ENCODE measurements at places on chromosomes 1 and 21.

GRCh38 chr1:159200769-159201168 lies 3.9 kb upstream of the ACKR1 start:
- no peak for DNase-seq

- no peak for DNase-seq
Measured at GRCh38 chr1:223155153-223155552, 12.1 kb upstream of the TLR5 start.

DNA sequence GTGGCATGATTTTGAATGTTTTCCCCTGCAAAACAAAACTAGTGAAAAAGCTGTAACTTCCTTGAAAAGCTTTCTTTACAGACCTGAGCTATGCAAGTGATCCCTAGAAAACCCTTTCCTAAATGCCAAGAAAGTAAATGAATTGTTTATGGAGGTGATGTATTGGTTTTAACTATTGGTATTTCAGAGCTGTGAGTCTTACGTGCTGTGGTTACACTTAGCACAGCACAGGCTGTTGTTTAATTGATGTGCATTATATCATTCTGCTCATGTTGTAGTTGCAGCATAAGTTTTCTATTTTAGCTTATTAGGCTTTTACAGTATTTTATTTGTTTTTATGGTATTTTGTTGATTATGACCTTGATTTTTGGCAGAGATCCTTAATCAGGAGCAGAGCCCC lies 74.1 kb upstream of the DYNLT5 start:
- no peak for DNase-seq

DNA sequence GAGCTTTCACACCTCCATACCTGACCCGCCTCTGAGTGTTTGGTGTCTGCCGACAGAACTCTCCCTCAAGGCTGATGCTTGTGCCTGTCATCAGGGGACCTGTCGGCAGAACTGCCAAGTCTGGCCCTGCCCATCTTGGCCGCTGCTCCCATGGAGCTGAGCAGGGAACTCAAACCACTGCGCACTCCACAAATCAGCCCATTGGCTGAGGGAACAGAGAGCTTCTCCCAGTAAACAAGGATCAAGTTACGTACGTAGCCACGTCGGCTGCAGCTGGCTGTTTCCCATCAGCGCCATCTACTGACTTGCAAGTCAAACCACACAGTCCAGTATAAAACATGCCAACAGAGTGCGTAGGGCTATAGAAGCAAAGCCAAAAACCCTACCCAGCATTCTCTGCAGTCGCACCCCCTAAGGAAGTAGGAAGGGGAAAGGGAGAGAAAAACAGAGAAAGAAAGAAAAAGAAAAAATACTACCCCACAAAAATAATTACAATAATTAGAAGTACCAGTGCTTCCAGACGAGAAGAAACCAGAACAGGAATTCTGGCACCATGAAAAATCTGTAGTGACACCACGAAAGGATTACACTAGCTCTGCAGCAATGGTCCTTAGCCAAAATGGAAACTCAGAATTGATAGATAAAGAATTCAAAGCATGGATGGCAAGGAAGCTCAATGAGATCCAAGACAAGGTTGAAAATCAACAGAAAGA lies 13.1 kb downstream of the KRTAP13-1 start:
- no peak for DNase-seq

DNA sequence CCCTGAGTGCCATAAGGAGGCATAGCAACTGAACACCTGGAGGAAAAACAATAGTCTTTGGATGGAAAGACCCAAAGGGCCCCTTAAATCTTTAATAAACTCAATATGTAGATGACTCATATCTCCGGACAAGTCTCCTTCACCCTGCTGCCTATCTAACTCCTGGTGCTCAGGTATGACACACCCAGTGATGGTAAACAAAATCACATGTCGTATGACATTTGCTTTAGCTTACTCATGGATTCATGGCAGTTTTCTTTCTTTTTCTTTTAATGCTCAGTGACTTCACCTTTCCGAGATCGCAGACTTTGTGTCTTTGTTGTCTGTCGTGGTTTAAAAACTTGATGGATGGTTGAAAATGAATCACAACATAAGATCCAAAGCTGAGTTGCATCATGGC lies 208.5 kb upstream of the PROX1 start:
- DNase-seq, result no peak

DNA sequence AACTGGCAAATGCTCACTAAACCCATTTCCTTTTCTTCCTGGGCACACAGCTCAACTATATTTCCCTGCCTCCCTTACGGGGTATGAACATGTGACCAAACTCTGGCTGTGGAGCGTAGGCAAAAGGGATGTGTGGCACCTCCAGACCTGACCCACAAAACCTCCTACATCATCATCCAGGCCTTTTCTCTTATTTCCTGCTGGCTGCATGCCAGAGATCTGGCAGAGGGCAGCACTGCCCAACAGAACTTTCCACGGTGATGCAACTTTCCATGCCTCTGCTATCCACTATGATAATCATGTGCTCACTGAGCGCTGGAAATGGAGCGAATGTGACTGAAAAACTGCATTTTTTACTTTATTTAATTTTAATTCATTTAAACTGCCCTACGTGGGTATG lies 99.6 kb upstream of the CACNA1E start:
- no peak for DNase-seq

- DNase-seq, result no peak
Measured at GRCh38 chr1:242522996-242523718, 1.3 kb downstream of the PLD5 start.

- no peak for DNase-seq
Measured at GRCh38 chr1:180997843-180998504, 24.7 kb downstream of the STX6 start.

DNA sequence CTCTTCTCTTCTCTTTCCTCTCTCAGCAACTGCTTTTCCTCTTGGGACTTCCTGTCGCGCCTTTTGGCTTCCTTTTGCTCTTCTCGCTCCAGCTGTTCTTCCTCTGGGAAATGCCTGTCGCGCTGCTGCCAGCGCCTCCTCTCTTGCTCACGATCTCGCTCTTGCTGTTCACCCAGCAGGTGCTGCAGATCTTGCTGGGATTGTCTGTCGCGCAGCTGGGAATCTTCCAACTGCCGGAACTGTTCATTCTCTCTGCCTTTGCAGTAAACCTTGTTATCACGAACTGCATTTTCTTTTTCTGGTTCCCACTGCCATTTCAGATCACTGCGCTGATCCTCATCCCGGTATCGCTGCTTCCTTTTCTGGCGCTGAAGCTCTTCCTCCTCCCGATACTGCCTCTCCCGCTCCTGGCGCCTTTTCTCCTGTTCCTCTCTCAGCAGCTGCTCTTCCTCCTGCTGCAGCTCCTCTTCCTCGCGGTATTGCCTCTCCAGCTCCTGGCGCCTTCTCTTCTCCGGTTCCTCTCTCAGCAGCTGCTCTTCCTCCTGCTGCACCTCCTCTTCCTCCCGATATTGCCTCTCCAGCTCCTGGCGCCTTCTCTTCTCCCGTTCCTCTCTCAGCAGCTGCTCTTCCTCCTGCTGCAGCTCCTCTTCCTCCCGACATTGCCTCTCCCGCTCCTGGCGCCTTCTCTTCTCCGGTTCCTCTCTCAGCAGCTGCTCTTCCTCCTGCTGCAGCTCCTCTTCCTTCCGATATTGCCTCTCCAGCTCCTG lies 5.8 kb downstream of the TCHH start:
- peak; percentile 6 for DNase-seq

GRCh38 chr1:229886636-229887035 lies 180.4 kb upstream of the GALNT2 start:
- no peak for DNase-seq

DNA sequence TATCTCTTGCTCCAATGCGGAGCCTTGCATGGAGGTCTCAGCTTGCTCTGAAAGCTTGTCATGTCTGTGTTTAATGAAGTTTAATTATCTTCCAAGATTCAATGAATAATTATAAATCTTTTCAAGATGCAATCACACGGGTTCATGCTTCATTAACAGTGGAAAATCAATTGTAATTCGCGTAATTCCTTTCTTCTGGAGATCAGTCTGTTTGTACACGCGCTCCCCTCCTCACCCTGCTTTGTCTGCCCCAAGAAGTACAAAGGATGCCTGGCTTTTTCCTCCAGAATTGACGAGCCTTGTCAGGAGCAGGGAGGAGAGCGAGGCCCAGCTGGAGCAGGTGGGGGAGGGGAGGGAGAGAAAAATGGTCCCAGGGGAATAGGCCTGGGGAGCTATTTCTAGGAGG lies 65.0 kb upstream of the DISP3 start:
- no peak for DNase-seq

DNA sequence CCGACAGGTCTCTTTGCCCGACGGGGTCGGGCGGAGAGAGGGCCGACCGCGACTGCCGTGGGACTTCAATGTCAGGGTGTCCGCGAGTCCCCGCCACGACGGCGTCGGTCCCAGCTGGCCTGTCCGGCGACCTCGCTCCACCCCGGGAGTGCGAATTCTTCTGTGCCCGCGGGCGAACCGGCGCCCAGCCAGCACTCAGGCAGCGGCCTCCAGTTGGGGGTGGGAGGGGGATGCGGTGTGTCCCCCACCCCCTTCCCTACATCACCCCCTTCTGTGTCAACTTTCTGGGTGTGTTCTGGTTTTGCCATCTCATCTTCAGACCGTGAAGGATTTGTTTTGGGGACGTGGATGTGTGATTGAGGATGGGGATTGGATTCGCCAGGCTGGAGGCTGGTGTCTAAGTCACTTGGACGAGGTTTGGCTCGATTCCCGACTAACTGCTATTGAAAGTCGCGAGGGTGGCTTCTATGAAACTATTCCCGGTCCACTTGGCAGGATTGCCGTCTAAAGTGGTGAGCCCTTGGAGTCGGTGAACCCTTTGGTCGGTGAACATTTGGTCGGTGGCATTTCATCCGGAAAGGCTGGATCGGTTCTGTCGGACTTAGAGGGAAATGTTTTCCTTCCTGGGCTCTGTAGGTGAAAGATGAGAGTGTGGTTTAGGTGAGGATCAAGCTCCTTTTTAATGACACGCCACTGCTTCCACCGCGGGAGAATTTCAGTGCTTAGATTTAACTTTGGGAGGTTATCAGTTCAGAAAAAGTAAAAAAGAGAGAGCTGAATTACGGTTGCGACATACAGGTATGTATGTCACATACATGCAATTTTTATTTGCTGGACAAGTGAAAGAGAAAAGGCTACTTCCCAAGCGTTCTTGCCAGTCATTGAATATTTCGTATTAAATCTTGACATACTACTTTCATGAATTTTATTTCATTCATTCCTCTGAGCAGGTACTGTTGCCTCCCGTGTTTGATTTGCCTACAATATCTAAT lies 771 bp downstream of the ABCD3 start:
- peak; percentile 24 for DNase-seq

DNA sequence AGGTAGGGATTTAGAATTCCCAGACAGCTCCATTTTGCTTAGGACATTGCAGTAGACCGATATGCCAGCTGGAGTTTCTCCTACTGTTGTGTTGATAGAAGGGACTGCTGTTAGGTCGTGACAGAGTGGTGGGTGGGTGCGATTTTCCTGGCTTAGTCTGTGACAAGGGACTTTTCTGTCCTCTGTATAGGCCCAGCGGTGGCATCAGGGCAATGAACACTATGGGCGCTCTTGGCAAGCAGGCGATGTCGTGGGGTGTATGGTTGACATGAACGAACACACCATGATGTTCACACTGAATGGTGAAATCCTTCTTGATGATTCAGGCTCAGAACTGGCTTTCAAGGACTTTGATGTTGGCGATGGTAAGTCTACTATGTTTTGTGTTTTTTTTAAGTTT lies 321.8 kb downstream of the ZP4 start:
- DNase-seq, result no peak

- no peak for DNase-seq
Measured at GRCh38 chr1:58588396-58588795, 11.3 kb upstream of the TACSTD2 start.

GRCh38 chr21:45266518-45267389 lies 20.9 kb downstream of the POFUT2 start:
- no peak for DNase-seq

- no peak for DNase-seq
Measured at GRCh38 chr1:116451702-116452101, 78.7 kb downstream of the ATP1A1 start.

- DNase-seq, result no peak
Measured at GRCh38 chr1:19967808-19968207, 11.6 kb downstream of the PLA2G2A start.

GRCh38 chr1:211703812-211704537 lies 28.6 kb upstream of the NEK2 start:
- no peak for DNase-seq

DNA sequence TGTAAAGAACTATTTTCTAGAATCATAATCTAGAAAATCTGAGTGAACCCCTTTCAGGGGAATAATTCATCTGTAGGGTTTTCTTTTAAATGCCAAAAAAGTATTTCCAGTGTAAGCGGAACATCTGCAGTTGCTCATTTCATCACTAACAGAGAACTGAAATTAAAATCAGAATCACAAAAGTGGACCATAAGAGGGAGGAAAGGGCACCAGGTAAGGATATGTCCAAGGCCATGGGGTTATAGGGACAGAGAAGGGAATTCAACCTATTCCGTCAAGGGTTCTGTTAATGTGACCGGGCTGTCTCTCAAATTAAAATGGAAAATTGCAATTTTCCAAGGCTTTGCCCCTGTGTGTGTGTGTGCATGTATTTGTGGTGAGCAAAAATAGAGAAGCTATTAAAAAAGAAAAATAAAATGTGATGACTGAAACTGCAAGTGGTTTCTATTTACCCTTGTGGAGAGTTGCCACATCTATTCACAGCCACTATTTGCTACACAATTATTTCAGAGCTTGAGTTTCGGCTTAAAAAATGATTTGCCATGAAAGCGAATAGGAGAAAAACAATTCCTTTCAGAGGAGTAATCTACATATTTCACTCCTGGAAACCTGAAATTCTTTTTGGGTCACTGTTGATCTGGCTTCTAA lies 53.1 kb downstream of the APP start:
- no peak for DNase-seq

DNA sequence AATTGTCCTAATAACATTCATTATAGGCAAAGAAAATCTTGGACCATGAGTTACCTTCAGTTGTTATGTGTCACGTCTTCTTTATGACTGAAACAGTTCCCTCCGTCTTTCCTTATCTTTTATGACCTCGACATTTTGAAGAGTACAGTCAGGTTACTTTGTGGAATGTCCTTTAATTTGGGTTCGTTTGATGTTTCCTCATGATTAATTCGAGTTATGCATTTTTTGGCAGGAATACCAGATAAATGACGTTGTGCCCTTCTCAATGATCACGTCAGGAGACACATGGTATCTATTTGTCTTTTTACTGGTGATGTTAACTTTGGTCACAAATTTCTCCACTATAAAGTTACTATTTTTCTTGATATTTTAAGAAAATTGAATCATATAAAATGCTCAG lies 17.3 kb upstream of the KLF17 start:
- DNase-seq, result peak; percentile 33

Measured in IMR-90 (cell line).